ENCODE measurements at places on chromosomes 11 and 22.

DNA sequence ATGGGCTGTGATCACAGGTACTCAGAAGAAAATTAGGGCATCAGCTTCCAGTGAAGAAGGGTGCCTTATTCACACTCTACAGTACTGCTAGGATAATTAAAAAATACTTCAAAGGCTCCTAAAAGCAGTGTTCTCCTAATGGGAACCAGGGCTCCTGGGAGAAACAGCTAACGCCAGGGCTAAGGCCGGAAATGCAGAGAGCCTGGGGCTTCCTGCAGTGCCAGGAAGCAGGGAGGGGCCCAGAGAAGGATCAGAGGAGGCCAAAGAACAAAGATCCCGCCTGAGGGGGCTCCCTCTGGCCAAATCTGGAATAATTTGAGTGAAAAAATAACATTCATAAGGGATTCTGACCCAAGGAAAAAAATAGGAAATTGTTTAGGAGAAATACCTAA is 27.5 kb downstream of the TOLLIP start:
- H3K36me3 ChIP-seq, result no peaks in the 10 kb centered on the region
- no peaks in the 10 kb centered on the region for H3K4me1 ChIP-seq
- no peak overlapping the region for H3K27ac ChIP-seq
- DNase-seq, result no peak
- H3K4me3 ChIP-seq, result no peak overlapping the region
- no peaks in the 10 kb centered on the region for H3K27me3 ChIP-seq

DNA sequence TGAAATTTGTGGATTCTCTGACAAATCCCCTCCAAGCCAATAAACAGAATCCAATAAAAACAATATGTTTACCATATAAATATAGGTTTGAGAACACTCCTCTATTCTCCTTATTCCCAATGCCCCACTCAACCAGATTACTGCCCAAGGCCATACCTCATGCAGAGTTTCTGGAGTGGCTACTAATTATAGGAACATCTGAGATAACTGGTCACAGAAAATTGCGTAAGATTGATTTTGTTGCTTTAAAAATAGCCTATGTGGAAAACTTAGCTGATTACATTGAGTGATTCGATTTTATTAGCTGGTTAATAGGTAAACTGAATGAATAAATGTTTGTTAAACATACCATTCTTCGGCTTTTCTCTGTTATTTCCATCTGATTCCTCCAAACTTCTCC is 48.0 kb downstream of the ME3 start:
- H3K27me3 ChIP-seq, result no peaks in the 10 kb centered on the region
- no peak for DNase-seq
- H3K4me1 ChIP-seq, result no peaks in the 10 kb centered on the region
- no peak overlapping the region for H3K27ac ChIP-seq
- H3K4me3 ChIP-seq, result no peak overlapping the region

DNA sequence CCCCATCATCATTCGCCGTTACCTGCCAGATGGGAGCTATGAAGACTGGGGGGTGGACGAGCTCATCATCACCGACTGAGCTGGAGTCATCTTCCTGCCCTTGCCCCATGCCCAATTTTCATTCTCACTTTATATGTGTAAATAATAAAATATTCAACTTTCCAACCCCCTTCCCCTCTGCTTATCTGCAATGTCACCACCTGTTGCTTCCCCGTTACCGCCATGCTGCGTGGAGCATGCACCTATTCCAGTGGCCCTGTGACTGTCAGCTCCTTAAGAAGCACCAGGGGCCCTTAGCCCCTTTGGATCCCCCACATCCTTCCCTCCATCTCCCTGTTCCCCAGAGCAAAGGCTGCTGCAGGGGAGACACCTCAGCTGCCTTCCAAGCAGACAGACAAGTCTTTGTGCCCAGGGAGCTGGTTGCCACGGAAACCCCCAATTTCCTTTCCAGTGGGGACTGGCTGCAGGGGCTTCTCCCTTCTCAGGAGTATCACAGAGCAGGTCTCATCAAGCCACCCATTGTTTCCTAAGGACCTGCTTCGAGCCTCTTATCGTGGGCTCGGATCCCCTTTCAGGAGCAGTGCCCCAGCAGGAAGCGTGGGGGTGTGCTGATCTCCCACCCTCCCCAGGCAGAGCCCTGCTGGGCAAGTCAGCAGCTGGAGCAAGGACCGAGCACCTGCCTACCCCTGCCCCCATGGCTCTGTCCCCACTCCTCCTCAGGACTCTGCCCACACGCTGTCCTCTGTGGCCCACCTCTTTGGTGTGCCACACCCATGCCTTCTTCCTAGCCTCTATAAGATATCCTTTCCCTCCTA is 14.3 kb downstream of the POLR2F start:
- peaks cover 27% of the 10 kb centered on the region for H3K36me3 ChIP-seq
- H3K4me3 ChIP-seq, result no peak overlapping the region
- H3K27ac ChIP-seq, result no peak overlapping the region
- DNase-seq, result no peak
- H3K4me1 ChIP-seq, result no peaks in the 10 kb centered on the region
- H3K27me3 ChIP-seq, result no peaks in the 10 kb centered on the region

DNA sequence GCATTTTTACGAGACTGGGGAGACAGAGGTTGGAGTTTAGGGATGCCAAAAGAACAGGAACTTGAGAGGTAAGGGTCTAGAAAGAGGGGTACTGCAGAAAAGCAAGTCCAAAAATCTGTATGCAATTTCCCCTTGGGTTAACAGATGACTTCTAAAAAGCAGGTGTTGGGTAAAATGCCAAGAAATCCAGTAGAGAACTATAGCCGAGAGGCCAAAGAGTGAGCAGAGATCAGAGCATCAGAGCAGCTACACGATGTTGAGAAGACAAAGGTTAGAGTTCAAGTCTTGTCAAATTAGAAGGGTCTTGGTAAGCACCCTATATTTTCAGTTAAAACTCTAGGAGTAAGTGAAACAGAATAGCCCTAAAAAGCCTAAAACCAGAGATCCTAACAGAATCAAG is 145.2 kb downstream of the FCHSD2 start:
- no peak for DNase-seq
- no peak overlapping the region for H3K4me3 ChIP-seq
- no peaks in the 10 kb centered on the region for H3K27me3 ChIP-seq
- no peaks in the 10 kb centered on the region for H3K4me1 ChIP-seq

GRCh38 chr11:908273-908672 is 2.3 kb downstream of the CHID1 start:
- H3K36me3 ChIP-seq, result peaks cover 21% of the 10 kb centered on the region
- H3K27me3 ChIP-seq, result no peaks in the 10 kb centered on the region
- H3K4me1 ChIP-seq, result peaks cover 24% of the 10 kb centered on the region
- no peak overlapping the region for H3K27ac ChIP-seq
- no peak overlapping the region for H3K4me3 ChIP-seq
